ENCODE measurements at places on chromosomes 12 and 14.

DNA sequence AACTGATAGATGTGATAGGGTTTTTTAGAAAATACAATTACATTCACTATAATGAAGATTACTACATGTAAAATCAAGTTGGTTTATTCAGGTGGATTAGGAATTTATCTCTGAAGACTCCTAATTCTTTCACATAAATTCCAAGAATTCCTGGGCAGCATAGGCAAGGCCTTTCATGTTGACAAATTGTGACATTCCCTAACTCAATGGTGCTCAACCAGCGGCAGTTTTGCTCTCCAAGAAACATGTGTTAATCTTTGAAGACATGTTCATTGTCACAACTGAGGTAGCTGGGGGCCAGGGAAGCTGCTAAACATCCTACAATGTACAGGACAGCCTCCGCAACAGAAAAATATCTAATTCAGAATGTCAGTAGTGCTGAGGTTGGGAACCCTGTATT lies 46.3 kb downstream of the PTPRQ start:
- DNase-seq, result no peak

GRCh38 chr12:112408621-112409020 lies 784 bp downstream of the RPL6 start:
- DNase-seq, result no peak

- DNase-seq, result no peak
Measured at GRCh38 chr12:75455839-75456238, 24.7 kb upstream of the GLIPR1 start.

DNA sequence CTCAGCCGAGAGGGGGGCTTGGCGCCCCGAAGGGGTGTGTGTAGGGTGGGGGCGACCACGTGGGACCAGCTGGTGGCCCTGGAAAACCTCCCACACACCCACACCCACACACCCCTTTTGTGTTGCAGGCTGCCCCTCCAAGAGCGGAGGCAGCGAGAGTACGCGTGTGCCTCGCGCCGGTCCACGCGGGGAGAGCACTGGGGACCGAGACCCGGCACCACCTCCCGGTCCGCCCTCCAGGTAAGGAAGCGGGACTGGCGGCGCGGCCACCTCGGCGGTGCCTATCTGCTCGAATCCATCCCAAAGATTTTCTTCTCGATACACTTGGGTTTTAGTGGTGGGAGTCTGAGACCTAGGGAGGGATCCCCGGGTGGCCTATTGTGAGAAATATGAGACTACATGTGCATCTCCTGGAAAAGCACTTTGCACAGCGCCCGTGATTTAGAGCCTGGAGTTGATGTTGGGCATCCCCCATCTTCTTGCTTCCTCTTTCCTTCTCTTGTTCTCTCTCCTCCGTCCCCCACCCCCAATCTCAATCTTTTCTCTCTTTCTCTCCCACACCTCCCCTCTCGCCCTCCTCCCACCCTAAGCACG lies 393 bp downstream of the SYT1 start:
- DNase-seq, result no peak

GRCh38 chr12:57093415-57094207 lies 4.7 kb downstream of the NAB2 start:
- no peak for DNase-seq

GRCh38 chr14:55418411-55418810 lies 6.8 kb upstream of the ATG14 start:
- DNase-seq, result no peak

GRCh38 chr12:114025935-114026334 lies 59.8 kb upstream of the RBM19 start:
- no peak for DNase-seq

DNA sequence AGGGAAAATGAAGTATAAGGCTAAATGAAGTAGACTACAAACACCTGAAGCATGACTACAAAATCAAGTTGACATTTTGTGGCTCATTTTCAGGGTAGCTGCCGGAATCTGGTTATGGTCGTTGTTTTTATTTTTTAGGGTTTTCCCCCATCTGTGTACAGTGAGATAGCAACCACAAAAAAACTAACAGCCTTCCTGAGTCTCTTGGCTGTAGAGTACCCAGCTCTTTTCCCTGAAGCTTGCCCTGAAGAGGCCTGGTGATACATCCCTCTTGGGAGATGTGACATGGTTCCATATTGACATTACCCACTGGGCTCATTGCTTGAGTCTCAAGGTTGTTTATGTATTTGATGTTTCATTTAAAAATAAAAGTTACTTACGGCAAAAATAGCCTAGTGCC lies 424.0 kb downstream of the ZFP36L1 start:
- DNase-seq, result no peak

DNA sequence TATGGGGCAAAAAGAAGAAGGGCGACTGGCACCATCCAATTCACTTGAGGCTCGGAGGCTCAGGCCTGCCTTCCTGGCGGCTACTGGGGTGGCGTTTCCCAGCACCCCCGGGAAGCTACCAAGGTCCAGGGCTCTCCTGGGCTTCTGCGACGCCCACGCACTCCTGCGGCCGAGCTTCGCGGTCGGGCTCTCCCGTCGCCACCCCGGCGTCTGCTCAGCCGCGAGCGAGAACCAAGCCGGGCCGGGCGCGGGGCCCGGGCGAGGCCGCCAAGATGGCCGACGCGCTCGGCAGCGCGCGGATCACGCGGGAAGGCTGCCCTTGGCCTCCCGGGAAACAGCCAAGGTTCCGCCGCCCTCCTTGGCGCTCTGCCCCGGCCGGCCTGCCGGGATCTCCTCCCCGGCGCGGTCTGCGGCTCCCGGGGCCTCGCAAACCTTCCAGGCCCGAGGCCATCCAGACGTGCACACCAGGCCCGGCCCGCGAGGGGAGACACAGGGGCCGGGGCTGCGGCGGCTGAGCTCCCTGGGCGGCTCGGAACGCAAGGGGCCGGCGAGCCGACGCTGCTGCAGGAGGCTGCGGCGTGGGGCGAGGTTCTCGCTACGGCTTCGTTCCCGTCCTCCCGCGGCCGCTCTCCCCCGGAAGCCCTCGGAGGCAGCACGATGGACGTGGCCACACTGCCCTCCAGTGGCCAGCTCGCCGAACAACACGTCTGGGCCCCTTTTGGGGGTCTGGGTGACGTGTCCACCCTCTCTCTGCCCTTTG lies 23.5 kb upstream of the ZFP36L1 start:
- DNase-seq, result peak; percentile 63

DNA sequence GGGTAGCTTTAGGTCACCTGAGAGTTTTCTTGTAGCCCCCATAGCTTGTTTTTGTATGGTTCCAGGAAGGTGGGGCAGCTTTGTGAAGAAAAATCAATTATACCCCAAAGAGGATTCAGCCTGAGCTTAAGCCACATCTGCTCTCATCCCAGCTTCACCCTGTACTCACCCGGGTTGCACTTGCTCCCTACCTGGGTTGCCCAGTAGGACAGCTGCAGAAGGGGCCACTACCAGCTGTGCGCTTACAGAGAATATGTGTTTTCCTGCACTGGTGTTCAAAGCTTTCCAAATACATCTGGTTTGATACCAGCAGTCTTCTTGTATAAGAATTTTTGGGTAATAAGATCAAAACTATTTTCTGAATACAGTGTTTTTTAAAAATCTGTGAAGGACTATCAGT lies 3.0 kb upstream of the SLC38A1 start:
- DNase-seq, result no peak

DNA sequence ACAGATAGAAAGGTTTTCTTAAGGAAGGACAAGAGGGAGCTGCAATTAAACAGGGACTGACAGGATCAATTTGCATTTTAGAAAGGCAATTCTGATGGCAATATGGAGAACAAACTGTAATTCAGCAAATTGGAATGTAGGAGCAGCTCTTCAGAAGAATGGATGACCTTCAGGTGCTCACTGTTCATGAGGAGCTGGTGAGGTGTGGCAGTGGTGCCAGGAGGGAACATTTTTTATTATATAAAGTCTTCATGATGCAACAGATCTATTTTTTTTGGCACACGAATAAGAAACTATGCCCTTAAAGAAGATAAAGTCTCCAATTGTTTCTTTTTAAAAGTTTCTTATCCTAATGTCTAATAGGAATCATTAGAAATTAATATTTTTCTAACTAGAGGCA lies 151.7 kb downstream of the SLC38A4 start:
- DNase-seq, result no peak

GRCh38 chr14:68345738-68346137 lies 447.1 kb downstream of the ZFP36L1 start:
- no peak for DNase-seq

DNA sequence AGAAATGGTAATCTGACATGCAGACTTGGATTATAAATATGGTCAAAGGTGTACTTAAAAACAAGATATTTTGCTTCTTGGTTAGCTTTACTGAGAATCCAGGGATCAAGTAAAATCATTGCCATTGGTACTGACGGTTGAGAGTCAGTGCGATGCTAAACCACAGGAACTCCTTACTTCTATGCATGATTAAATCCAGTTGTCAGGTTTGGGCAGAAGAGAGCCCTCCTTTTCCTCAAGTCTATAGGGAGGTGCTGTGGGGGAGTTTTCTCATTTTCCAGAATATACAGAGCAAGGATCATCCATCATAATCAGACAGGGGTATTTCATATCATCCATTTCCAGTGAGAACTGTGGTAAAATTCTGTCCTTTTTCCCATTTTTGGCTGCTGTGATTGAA lies 839.1 kb downstream of the NRXN3 start:
- DNase-seq, result no peak

DNA sequence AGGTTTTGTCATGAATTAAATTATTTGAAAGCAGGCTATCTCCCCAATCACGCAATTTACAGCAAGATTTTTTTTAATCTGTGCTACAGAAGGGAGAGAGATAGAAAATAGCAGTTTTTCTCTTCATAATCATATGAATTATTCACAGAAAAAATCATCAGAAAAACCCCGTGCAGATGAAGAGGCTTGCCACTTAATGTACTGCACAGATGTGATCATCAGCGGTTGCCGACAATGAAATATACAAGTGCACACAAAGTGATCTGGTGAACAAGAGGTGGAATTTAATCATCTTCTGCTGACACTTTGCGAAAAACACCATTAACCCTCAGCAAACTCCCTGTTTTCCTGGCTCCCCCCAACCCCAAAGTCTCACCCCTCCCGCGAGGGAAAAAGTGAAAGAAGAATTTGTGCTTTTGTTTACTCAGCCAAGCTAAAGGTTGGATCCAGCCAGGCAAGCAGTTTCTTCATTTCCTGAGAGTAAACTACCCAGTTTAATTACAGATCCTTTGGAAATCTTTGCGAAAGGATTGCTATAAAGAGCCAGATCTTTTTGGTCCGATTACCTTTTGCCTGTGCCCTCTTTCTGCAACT lies 3.1 kb upstream of the LMO3 start:
- no peak for DNase-seq

- no peak for DNase-seq
Measured at GRCh38 chr12:121668750-121669520, 519 bp downstream of the MORN3 start.
